CD8-positive, alpha-beta memory T cell (primary cell): ENCODE measurements at places on chromosomes 16 and 17. TPM values are rescaled to one million over a fixed set of nuclear protein-coding genes. Genes with fewer than 3 reads are reported as not detected.
A peak's percentile ranks its signal among the peaks of the same experiment; 100 is the strongest.

- H3K4me3 ChIP-seq: no peak overlapping the region
- no peak for DNase-seq
- no peaks in the 10 kb centered on the region for H3K36me3 ChIP-seq
Observed at GRCh38 chr17:15885770-15886169, 59.2 kb upstream of the ADORA2B start.

GRCh38 chr16:71472051-71472450 is 10.0 kb upstream of the ZNF23 start:
- H3K27me3 ChIP-seq: no peaks in the 10 kb centered on the region
- no peak overlapping the region for H3K27ac ChIP-seq
- no peak for DNase-seq

GRCh38 chr17:36601303-36602029 is at the start of gene MRM1:
MRM1 (plus strand) TSS chr17:36601583; CDS start chr17:36601811, 228 bp downstream.
- H3K27me3 ChIP-seq: no peaks in the 10 kb centered on the region
- peak within 1 kb of the TSS; percentile 76 for H3K27ac ChIP-seq
- peak within 1 kb of the TSS; percentile 97 for H3K4me3 ChIP-seq
- DNase-seq: peak; percentile 92

DNA sequence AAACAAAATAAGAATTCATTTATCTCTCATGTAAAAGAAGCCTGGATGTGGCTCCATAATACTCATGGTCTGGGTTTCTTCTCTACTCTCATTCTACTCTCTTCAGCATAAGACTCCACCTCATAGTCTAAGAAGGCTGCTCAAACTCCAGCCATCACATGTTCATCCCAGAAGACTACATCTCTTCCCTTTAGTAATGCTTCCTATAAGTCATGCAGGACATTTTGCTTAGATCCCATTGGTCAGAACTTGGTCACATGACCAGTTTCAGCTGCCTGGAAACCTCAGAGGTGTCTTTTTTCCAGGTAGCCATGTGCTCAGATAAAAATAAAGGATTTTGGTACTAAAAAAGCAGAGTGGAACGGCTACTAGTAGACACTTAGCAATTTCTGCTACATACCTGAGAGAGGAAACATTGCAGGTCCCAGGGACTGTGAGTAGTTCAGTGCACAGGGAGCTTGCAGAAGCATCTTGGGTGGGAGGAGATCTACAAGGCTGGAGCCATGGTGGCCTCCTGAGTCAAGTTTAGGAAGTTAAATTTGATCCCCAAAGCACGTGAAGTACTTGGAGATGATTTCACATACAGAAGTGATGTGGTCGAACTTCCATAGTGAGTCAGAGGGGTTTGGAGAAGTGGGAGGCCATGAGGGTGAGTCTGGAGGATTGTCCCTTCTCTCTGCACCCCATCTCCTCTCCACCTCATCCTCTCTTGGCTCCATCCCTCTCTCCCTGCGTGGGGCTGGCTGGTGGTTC is 110.2 kb downstream of the CCDC182 start:
- no peak for DNase-seq
- no peaks in the 10 kb centered on the region for H3K36me3 ChIP-seq
- no peaks in the 10 kb centered on the region for H3K4me1 ChIP-seq
- H3K27ac ChIP-seq: no peak overlapping the region

DNA sequence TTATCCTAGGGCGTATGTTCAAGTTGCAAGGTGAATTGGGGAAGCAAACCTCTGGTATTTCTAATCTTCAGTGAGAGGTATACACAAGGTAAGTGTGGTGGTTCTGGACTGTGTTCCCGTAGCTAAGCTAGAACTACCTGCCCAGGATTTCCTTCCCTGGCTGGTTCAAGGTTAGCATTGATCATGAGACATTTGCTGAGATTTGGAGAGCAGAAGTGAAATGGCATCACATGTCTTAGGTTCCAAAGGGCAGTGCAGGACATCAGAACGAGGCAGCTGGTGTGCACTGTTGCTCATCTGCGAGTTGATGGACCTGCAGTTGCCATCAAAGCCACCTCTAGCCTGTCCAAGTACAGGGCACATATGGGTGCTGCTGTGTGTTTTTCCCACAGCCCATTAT is 95.2 kb downstream of the EMP2 start:
- DNase-seq: no peak
- no peaks in the 10 kb centered on the region for H3K4me1 ChIP-seq
- H3K4me3 ChIP-seq: no peak overlapping the region
- no peaks in the 10 kb centered on the region for H3K27me3 ChIP-seq
- peak overlapping the region; percentile 7 for H3K27ac ChIP-seq
- H3K36me3 ChIP-seq: no peaks in the 10 kb centered on the region

- DNase-seq: no peak
- H3K27me3 ChIP-seq: no peaks in the 10 kb centered on the region
- peak overlapping the region; percentile 95 for H3K27ac ChIP-seq
Observed at GRCh38 chr16:56930486-56931270, 1.3 kb upstream of the HERPUD1 start.

- no peaks in the 10 kb centered on the region for H3K36me3 ChIP-seq
- no peak for DNase-seq
Observed at GRCh38 chr16:66372078-66372897, 5.8 kb downstream of the CDH5 start.

DNA sequence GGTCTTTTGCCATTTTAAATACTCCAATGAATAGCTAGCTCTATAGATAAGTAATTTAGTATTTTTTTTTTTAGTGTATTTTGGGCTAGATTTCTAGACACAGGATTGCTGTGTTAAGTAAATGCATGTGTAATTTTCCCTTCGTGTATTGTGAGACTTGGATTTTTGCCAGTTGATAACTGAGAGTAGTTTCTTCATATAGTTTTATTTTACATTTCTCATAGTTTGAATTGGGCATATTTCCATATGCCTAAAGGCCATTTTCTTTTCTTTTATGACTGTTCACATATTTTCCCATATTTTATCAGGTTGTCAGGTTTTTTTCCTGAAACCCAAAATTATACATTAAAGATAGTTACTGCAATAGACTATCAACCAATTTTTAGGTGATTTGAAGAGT is 59.4 kb downstream of the BPTF start:
- H3K4me1 ChIP-seq: no peaks in the 10 kb centered on the region
- no peaks in the 10 kb centered on the region for H3K27me3 ChIP-seq
- DNase-seq: no peak

- DNase-seq: no peak
- no peaks in the 10 kb centered on the region for H3K36me3 ChIP-seq
- H3K27me3 ChIP-seq: no peaks in the 10 kb centered on the region
- no peak overlapping the region for H3K27ac ChIP-seq
- H3K4me3 ChIP-seq: no peak overlapping the region
Observed at GRCh38 chr16:53566552-53567245, 63.7 kb upstream of the AKTIP start.

GRCh38 chr16:78813661-78814311 is 714.3 kb downstream of the WWOX start:
- H3K27me3 ChIP-seq: no peaks in the 10 kb centered on the region
- no peak overlapping the region for H3K27ac ChIP-seq
- no peak for DNase-seq
- H3K36me3 ChIP-seq: no peaks in the 10 kb centered on the region
- no peak overlapping the region for H3K4me3 ChIP-seq

GRCh38 chr16:11973070-11973469 is 3.5 kb upstream of the SNX29 start:
- no peaks in the 10 kb centered on the region for H3K27me3 ChIP-seq
- H3K27ac ChIP-seq: no peak overlapping the region
- H3K4me3 ChIP-seq: no peak overlapping the region
- no peaks in the 10 kb centered on the region for H3K36me3 ChIP-seq
- no peak for DNase-seq
- H3K4me1 ChIP-seq: peaks cover 21% of the 10 kb centered on the region

GRCh38 chr17:50687200-50688066 is 20.3 kb downstream of the ANKRD40 start:
- no peak overlapping the region for H3K4me3 ChIP-seq
- no peaks in the 10 kb centered on the region for H3K4me1 ChIP-seq
- H3K36me3 ChIP-seq: peaks cover under 1% of the 10 kb centered on the region
- DNase-seq: no peak
- H3K27ac ChIP-seq: no peak overlapping the region

GRCh38 chr17:2024572-2025219 is 438 bp downstream of the RTN4RL1 start:
- peaks cover 25% of the 10 kb centered on the region for H3K4me1 ChIP-seq
- H3K27me3 ChIP-seq: peaks cover 16% of the 10 kb centered on the region
- no peak for DNase-seq
- no peaks in the 10 kb centered on the region for H3K36me3 ChIP-seq
- H3K4me3 ChIP-seq: peak overlapping the region; percentile 50

- no peaks in the 10 kb centered on the region for H3K36me3 ChIP-seq
- DNase-seq: peak; percentile 80
Observed at GRCh38 chr16:56608043-56608875, at the start of gene MT2A. MT2A (plus strand) TSS chr16:56608584; CDS start chr16:56608656, 72 bp downstream.

The PRAC2 gene
- not detected for total RNA-seq

The NUPR1 gene
- total RNA-seq: not detected

The SIAH1 gene
- total RNA-seq: 11.6 TPM

The CA4 gene
- total RNA-seq: not detected

The CCL4 gene
- 1,703 TPM for total RNA-seq

The ERI2 gene
- 17.4 TPM for total RNA-seq

The PPP1R27 gene
- total RNA-seq: not detected

The NOTUM gene
- 0.35 TPM for total RNA-seq

The SEPTIN12 gene
- not detected for total RNA-seq
